ENCODE measurements at places on chromosomes 7 and 10.

DNA sequence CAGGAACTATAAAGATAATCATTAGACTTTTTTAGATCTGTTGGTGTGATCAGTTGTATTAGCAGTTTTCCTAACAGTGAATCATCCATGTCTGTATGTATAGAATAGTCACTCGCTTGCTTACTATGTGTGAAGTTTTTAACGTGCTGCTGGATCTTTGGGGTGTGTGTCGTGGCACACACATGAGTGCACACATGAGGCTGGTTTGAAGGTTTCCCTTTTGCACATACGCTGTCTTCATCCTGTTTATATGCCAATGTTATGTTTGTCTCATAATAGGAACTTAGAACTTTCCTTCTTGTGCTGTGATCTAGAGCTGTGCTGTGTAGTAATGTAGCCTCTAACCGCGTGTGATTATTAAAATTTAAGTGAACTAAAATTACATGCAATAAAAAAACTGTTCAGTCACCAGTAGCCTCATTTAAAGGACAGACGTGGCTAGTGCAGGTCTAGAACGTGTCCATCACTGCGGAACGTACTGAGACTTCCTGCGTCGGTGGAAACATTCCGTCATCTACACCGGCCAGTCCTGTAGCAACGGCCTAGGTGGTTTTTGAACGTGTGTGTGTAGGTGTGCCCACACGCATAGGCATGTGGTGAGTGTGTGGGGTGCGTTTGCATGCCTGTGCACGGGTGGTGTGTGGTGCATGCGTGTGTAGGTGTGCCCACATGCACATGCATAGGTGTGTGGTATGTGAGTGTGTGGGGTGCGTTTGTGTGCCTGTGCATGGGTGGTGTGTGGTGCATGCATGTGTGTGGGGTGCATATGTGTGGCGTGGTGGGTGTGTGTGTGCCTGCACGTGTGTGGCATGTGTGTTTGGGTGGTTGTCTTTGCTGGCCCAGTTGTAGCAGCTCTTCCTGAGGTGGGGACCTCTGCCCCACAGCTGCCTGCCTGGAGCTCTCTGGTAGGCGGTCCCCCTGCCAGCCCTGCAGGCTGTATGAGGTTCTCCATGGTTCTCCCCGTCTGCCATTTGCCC, 56.6 kb downstream of the INPP5A start:
- no peak for DNase-seq

DNA sequence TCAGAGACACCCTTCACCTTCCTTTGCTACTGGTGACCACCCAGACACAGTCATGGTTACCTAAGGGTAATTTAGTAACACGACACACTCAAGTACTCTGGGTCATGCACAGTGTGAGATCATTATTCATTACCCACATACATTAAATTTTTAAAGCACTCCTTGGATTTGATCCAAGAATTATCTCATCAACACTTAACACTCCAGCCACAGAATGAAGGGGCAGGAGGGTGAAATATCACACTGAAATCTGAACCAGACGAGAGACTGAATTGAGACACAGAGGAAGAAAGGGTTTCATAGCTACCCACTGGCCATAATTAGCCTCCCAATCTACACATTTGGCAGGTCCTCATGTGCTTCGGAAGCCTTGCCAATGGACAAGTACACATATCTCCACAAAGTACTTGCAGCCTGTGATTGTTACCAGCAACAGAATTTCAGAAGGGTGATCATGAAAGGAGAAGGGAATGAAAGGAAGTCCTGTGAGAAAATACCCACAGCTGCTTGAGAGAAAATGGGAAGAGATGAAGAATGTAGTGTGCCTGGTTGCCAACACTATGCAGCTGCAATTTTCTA, 189.3 kb downstream of the POLR1F start:
- no peak for DNase-seq

- DNase-seq, result peak; percentile 25
Observed at GRCh38 chr7:137903382-137904169, 56.8 kb upstream of the DGKI start.

DNA sequence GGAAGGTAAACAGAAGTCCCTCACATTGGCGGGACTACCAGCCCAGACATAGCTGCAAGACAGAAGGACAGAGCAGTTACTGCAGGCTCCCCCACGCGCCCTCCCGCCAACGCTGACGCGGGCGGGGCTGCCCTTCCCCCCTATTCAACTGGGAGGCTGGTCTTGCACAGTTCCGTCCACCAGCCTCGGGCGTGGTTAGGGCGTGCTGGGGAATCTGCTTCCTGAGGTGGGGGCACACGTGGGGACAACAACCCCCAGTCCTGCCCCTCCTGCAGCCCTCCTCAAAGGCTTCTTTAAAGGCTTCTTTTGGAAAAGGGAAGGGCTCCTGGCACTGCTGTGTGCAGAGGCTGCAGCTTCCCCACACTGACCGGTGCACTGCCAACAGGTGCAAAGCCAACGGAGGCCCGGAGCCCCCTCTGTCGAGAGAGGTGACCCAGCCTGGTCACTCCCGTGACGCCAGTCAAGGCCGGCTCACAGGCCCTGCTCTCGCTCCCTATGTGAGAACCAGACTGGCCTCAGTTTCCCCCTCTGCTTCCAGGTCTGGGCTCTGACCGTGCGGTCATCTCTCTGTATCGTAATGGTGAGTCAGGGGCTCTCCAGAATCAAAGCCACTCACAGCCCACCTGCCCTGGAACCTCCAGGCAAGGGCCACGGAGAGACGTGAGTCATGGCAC, 126.0 kb downstream of the EBF3 start:
- no peak for DNase-seq

DNA sequence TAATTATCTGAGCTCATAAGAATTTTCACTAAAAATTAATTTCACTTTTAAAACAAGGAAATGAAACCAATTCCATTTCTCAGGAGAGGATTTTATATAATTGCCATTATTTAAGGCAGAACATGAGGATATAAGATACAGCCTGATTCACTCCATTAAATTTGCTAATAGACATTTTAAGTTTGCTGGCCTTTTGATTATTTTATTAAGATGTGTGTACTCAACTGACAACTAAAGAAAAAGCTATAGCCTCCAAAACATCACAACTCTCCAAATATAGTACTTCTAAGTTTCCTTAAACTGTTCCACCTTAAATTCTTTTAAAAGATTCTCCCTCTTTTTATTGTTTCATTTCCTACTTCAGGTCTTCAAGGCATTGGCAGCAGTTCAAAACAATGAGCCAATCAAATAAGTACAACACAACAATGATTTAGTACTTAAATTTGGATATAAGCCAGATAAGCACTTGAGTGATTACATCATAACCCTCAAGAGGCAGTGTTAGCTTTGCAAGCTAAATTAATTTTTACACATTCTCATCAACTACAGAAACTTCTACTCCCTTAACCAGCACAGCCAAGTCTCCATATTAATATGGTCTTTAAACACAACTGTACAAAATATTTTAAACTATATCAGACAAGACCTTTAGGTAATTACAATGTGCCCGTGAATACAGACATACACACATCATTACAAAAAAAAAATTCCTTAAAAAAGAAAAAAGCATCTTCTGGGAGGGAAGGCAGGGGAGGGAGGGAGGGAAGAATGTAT, 121.8 kb downstream of the KMT2C start:
- DNase-seq, result no peak

DNA sequence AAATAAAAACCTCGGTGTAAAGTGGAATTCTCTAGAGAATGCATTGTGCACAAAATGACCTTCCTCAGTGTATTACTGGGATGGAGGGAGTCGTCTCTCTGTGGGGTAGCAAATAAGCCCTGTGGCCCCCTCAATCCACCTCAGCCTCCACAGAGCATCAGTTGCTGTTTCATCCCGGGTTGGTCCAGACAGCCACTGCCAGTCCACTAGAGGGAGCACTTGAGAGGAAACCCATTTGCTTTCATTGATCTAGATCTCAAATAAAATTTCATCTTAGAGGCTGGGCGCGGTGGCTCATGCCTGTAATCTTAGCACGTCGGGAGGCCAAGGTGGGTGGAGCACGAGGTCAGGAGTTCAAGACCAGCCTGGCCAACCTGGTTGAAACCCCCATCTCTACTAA, 1128.7 kb downstream of the CNTNAP2 start:
- no peak for DNase-seq

DNA sequence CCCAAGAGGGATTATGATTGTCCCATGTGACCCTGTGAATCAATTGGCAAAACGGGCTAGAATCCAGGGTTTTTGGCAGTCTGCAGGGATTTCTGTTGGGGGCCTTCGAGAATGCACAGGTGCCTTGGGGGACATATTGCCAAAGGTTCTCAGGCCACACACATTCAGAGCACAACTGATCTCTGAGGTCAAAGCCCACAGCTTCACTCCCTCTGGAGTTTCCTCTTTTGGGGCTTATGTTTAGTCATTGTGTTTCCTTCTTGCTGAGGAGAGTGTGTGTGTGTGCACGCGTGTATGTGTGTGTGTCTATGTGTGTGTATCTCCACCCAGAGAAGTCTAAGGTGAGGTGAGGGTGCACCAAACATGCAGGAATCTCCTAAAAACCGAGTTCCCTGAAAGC, 8.8 kb downstream of the PPIF start:
- DNase-seq, result no peak

- no peak for DNase-seq
Observed at GRCh38 chr10:102834143-102834542, 3.1 kb downstream of the CYP17A1 start.

DNA sequence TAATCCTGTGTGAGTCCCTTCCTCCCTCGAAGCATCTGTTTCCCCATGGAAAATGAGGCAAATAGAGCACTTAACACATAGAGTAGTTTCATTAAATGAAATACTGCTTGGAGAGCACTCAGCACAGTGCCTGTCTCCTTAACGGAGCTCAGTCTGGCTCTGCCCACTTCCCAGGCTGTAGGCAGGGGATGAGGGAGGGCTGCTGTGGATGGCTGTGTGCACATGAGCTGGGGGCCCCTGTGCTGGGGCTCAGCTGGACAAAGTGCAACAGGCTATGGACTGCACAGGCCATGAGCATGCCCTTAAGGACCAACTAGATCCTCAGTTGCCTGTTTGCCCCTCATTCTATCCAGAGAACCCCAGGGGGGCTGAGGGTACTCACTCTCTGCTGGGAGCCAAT, 14.5 kb downstream of the ZCCHC24 start:
- no peak for DNase-seq

DNA sequence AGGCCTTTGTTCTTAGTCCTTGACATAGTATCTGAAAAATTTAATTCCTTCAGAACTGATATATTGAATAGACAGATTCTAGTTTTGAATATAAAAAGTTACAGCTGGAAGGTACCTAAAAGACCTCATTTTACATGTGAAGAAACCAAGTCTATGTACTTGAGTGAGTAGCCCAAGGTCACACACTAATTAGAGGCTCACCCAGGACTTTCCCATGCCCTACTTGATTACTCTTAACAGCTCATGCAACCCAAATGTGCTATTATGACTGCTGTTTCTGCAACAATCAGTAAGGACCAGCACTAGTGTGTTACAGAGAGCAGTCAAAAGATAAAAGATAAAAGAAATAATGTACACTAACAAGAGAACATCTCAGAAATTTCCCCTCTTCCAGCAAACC, 40.7 kb upstream of the BET1 start:
- DNase-seq, result no peak

DNA sequence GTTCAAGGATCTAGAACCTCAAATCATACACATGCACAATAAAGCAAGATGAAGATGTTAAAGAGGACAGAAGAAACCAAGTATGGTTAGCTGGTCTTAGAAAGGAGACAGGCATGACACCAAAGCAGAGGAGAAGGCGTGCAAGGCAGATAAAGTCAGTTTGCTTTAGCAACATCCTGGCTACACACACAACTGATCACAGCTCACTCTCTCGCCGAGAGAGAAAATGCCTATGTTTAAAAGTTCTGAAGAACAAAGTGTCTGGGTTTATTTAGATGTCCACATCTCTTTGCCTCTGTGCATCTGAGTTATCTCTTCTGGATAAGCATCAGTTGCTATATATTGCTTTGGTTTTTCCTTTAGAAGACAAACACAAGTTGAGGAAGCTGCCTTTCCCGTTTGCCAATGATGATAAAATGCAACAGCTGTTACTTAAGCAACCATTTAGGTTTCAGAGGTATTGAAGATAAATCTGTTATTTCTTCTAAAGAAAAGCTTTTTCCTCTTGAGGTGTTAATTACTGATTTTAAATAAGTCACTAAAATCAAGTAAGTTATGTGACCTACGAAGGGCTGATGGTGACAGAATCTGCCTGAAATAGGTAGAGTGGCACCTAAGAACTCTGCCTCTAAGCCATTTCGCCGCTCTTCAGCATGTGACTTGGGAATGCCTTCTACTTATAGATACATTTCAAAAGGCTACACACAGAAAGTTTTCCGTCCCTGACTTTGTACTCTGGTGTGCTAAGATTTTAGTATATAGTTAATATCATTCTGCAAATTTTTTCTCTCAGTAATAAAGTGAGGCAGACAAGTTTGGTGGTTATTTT, 146.2 kb upstream of the ASAH2 start:
- peak; percentile 27 for DNase-seq

DNA sequence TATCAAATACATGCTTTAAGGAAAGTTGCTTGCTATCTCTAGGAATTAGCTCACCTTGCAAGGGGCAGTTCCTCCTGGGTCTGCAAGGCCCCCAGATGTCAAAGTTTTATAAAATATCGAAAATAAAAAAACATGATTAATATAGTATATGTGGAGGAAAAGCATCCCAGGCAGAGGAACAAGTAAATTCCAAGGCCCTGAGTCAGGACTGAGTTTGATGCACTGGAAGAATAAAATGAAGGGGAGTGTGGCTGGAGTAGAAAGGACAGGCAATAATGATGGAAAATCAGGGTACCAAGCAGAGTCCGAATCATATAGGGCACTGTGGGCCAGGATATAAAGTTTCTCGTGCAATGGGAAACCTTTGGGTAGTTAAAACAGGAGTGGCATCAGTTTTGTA, 112.4 kb upstream of the EEPD1 start:
- DNase-seq, result no peak

GRCh38 chr10:69578508-69578991, 5.3 kb upstream of the NEUROG3 start:
- no peak for DNase-seq

GRCh38 chr7:945147-945555, 9.3 kb downstream of the ADAP1 start:
- no peak for DNase-seq

DNA sequence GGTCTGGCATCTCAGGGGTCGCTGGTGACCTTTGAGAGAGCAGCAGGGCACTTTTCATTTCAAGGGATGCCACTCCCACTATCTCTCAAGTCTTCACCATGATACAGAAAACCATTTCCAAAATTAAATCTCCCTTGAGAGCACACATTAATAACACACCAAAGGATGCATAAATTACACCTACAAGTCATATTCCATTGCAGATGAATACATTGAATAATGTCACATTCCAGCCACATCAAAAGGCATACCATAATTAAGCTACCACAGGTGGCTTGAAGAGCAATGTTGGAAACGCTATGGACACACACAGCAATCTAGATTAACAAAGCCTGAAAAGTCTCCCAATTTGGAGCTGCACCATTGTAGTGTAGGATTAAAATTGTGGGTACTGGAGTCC, 353.3 kb upstream of the ZMIZ1 start:
- DNase-seq, result no peak

GRCh38 chr7:149175150-149175549, 20.2 kb upstream of the ZNF282 start:
- no peak for DNase-seq

All from CD8-positive, alpha-beta T cell (primary cell).